NCI-H69 (cell line): ENCODE measurements at places on chromosomes 11 and 22.

DNA sequence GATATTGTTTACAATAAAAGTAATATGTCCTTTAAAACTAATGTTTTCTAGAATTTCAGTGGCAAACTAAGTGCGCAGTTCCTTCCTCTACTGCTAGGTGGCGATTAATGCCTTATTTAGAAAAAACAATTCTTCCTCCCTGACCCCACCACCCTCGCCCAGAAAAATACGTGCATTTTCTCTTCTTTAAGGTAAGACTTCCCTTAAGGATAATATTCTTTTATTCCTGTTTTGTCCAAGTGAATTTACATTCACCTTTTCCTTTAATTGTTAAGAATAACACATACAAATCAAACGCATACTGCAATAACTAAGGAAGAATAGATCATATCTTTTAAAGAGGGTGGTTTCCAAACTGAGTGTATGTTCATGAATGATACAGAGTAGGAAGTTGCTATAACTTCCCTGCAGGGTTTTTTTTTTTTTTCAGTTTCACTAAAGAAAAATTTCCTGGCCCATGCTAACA, 17.0 kb upstream of the PSMA1 start:
- DNase-seq = peak; percentile 55

DNA sequence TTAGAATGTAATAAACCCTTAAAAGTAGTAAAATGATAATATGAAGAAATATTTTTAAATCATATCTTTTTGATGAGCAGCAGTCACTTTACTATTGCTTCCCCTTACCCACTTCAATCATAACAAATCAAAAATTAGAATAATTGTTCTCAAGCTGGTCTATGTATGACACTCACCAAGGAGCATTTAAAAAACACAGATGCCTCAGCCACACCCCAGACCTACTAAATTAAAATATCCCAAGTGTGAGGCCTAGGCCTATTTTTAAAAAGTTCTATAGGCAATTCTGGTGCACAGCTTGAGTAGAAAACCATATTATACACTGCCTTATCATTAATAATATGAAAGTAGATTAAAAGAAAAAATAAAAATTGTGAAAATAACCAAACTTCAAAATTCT, 15.2 kb downstream of the KIF18A start:
- no peak for DNase-seq

DNA sequence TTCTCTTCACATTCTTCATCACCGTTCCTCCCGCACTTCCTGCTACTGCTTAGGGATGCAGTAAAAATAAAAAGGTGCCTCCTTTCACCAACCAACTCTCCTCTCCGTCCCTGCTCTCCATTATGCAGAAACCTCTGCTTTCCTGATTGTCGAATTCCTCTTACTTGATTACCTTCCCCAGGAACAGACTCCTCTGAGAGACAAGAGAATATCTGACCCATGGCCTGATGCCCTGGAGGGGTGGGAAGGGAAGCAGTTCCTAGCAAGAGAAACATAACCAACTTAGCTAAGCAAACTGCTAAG, 80.9 kb downstream of the TRIM29 start:
- DNase-seq = no peak

DNA sequence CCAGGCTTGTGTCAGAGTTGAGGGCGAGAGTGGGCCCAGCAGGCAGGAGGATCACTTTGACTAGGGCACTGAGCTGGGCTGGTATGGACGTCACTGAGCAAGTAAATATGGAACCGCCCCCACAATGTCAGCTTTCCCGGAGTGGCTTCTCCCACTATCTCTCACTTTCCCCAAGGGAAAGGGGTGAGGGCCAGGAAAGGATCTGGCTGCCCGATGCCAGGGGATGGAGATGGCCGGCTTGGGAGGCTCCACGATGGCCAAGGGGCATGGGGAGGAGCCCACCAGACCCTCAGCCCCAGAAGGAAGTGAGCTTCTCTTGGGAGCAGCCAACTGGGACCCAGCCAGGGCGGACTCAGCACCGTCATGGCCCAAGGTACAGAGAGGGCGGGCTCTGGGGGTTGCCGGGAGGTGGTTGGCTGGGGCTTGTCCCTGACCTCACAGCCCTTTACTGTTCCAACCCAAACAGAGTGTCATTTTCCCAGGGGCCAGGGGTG, 8.7 kb downstream of the PRDM11 start:
- DNase-seq = no peak

GRCh38 chr11:66015936-66016792, 4.4 kb downstream of the CST6 start:
- no peak for DNase-seq

GRCh38 chr11:82796998-82797961, 63.6 kb upstream of the FAM181B start:
- DNase-seq = peak; percentile 57
